HuH-7 (cell line): ENCODE measurements at places on chromosomes 3 and 15.

GRCh38 chr3:74621581-74621980 lies 7.1 kb upstream of the CNTN3 start:
- DNase-seq: no peak

GRCh38 chr15:71691458-71692417 lies 118.6 kb upstream of the NR2E3 start:
- no peak for DNase-seq

DNA sequence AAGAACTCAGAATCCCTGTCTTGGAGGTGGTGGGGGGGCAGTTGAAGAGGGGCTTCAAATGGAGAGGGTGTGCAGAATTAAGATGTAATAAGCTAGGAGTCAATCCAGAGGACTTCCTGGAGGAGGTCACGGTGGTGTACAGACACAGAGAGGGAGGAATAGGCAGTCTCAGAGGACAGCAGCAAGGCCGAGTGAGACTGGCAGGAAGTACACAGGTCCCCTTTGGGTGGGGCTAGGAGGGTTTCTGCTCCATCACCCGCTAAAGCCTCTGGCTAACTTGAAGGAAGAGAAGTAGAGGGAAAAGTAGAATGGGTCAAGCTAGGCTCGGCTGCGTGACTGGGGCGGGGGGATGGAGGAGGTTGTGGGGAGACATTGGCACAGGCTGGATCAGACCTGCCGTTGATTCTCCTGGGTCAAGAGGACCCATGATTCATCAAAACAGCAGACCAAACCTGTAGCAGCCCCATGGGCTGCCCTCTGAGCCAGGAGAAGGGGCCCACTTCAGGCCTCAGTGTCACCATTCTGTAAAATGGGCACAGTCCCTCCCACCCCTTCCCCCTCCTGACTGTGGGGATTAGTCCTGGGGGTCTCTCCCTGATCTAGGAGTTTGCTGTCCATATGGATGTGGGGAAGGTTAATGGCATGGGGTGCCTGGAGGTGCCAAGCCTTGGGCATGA lies 16.9 kb downstream of the CSPG4 start:
- DNase-seq: no peak

DNA sequence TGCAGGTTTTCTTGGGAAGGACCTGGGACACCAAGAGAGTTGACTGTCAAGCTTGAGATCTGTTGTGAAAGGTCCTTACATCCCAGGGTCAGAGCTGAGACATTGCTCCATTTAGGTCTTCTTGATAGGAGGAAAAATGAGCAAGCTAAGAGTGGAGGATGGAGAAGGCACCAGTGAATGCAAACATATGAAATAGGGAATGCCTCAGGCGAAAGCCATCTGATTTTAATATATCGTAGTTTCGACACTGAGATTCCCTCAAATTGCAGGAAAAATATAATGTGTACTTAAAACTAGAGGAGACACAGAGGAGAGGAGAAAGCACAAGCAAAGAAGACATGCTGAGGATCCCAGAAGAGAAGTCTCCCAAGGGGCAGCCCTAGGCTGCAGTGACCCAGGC lies 85.5 kb downstream of the TM4SF4 start:
- no peak for DNase-seq

DNA sequence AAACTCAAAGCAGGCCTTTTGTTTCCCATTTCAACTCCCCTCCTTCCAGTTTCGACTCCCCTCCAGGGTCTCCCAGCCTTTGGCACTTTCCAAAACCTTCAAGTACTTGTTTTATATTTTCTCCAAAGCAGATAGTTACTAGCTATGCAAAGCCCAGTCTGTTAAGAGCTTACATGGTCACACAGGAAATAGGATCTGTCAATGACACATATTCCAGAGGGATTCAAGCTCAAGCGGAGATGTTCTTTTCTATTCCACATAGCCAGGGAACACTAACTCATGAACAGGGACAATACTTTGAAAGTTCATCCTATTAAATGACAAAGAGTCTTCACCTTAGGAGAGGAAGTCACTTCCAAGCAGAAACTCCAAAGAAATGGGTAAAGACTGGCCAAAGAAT lies 18.6 kb downstream of the SUCLG2 start:
- DNase-seq: no peak

GRCh38 chr3:171850320-171850959 lies 7.3 kb downstream of the TMEM212 start:
- no peak for DNase-seq

- no peak for DNase-seq
Measured at GRCh38 chr3:18937574-18937973, 210.7 kb upstream of the KCNH8 start.

GRCh38 chr15:77013776-77014131 lies 18.8 kb downstream of the PSTPIP1 start:
- DNase-seq: no peak

DNA sequence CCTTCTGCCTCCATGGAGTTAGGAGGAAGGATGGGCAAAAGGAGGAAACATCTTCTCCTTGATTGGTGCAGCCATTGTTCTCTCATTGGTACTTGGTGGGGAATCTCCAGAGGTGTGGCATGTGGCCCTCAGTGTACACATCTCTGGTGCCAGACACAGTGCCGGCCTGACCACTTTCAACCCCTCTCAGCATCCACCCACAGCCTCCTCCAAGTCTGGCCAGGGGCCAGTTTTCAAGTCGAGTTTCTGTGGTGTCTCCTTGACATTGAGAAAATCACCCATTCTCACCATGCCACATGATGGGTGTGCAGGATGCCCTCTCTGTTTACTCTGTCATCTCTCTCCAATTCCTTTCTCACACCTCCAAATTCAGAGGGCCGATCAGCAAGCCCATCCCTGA lies 12.8 kb upstream of the FSIP1 start:
- no peak for DNase-seq

GRCh38 chr3:150106740-150107428 lies 136.2 kb upstream of the PFN2 start:
- DNase-seq: no peak

DNA sequence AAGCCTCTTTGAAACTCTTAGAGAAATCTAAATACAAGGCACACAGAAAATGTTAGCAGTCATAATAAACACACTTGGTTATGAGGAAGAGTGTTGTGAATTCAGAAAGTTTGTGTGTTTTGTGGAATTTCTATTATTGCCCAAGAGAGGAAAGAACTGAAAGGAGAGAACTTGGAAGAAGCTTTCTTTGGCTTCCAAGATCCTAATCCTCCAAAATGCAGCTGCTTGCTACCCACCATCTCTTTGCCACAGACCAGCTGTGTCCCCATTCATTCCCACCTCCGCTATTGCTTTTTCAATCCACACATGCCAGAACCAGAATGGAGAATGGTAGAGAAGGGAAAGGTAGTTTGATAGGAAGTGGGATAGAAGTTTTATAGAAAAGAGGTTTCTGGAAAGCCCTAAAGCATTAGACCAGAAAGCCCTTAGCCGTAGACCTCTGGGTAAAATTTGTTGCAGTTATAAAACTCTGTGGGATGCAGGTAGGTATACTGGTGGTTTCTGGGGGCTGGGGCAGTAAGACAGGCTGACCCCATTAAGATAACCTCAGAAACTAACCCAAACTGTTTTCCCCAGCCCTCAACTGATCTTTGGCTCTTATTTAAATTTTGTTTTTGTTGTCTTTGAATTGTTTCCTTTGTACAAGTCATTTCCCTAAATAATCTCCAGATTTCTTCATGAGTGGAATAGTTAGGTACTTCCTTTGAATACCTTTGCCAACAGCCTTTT lies 108.5 kb downstream of the FILIP1L start:
- no peak for DNase-seq

DNA sequence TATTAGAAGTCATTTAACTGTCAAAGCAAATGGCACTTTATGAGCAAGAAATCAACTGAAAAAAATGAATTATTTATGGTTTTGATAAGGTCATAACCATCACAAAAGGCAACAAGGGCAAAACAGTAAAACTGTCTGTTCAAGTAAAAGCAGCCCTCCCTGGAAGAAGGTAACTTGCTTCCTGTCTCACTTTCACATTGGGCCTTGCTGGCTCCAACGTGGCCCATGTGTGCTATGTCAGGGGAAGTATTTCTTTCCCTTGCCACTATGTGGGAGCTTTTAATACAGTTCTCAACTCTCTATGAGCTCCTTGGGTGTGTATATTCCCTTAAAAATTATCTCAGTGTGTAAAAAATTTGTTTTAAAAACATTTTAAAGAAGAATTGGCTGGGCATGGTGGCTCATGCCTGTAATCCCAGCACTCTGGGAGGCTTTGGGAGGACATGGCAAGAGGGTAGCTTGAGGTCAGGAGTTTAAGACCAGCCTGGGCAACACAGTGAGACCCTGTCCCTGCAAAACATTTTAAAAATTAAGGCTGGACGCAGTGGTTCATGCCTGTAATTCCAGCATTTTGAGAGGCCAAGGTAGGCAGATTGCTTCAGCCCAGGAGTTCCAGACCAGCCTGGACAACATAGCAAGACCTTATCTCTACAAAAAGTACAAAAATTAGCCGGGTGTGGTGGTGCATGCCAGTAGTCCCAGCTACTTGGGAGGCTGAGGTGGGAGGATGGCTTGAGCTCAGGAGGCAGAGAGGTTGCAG lies 45.2 kb upstream of the TJP1 start:
- no peak for DNase-seq

- no peak for DNase-seq
Measured at GRCh38 chr3:98171071-98171470, 4.6 kb downstream of the OR5H15 start.

- DNase-seq: no peak
Measured at GRCh38 chr3:189301479-189301878, 129.7 kb downstream of the TPRG1 start.

- DNase-seq: no peak
Measured at GRCh38 chr15:29101491-29101890, 168.1 kb downstream of the NSMCE3 start.

DNA sequence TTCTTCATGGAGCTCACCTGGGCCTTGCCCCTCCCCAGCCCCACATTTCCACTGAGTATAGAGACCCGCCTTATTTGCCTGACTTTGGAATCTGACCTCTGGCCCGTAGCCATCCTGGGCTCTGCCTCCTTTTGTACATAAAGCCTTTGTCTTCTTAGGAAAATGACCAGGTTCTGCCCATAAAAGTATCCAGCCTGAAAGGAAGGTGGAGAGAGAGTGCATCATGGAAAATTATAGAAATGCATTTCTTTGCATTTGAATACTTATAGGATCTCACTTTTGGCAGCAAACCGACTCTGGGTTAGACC lies 3.6 kb upstream of the SH2D7 start:
- DNase-seq: no peak
